ENCODE measurements at places on chromosomes 12 and 14.

DNA sequence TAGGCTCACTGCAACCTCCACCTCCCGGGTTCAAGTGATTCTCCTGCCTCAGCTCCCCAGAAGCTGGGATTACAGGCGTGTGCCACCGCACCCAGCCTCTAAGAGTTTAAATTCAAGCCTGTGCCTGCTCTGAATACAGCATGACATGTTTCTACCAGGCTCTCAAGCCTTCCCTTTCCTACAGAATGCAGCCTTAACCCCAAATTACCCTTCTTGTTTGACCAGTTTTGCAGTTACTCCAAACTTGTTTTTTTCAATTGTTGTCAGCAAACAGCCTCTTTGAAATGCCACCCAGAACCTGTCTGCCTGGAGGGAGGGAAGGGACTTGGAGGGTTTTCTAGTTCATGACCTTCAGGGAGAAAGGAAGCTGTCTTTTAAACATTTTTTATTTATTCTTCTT is 15.4 kb downstream of the GLTP start:
- DNase-seq = no peak

GRCh38 chr14:59829469-59830337 is 40.9 kb downstream of the RTN1 start:
- DNase-seq = no peak

DNA sequence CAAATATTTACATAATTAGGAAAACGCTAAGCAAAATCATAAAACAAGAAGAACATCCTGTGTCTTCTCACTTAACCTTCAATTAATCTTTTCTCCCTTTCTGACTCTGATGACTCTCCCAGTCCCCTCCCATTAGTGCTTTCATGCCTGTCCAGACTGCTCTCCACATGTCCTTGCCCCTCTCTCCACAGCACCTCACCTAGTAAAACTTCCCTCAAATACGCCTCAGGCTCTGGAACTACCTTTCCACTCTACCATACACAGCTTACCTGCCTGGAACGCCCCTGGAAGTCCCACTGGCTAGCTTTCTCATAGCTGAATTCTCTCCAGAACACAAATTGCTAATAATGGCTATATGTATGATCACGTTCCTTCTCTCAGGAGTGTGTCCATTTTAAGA is 44.7 kb downstream of the SLC5A8 start:
- no peak for DNase-seq

DNA sequence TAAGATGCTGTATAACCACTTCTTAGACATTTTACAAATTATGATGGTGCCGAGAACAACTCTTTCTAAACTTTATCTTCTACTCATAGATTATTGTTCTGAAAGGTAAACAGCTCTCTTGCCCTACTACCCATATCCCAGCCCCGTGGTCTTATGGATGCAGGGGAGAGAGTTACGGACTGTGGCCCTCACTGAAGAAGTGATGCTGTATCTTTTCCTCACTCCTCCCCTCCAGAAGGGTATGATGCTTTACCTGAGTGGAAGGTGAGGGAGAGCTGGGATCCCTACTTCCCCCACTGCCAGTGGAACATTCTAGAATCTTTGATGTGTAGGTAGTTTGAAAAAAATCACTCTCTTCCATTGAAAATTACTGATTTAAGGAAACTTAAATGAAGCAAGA is 3.5 kb downstream of the TSHR start:
- DNase-seq = no peak

- DNase-seq = no peak
Measured at GRCh38 chr12:26162905-26163304, 32.5 kb upstream of the SSPN start.

DNA sequence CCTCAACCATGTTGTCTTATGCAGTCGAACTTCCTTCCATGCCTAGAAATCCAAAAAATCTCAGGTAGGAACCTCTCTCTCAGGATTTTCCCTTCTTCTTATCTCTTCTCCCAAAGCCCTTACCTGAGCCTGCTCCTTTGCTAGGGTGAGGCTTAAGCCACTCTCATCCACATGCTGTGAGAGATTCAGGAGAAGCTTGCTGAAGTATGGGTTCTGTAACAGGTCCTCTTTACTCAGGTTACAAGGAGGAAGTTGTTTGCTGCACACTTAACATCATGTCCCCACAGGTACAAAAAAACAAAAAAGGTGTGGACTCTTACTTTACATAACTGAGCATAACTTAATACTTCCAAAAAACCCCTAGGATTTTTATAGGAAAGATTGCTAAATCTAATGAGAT is 4.5 kb downstream of the HAUS4 start:
- DNase-seq = no peak

- DNase-seq = no peak
Measured at GRCh38 chr12:124442281-124442680, 125.1 kb downstream of the NCOR2 start.

GRCh38 chr12:106743270-106743988 is 31.1 kb upstream of the RIC8B start:
- DNase-seq = no peak

DNA sequence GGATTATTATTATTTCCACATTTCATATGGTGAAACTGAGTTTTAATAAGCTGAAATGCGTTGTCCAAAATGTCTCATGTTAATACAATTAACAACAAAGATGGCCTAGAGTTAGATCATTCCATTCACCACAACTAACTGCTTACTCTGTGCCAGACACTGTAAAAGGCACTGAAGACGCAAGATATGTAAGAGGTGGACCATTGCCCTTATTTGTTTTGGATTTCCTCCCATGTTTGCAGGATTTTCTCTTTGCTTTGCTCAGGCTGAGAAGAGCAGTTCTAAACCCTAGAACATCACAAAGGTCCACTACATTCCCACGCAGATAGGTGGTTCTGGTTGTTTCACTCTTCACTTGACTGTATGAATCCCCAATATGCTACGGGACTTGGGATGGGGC is 324.4 kb upstream of the KITLG start:
- DNase-seq = no peak

GRCh38 chr12:25550186-25550585 is 2.9 kb downstream of the LMNTD1 start:
- DNase-seq = no peak

DNA sequence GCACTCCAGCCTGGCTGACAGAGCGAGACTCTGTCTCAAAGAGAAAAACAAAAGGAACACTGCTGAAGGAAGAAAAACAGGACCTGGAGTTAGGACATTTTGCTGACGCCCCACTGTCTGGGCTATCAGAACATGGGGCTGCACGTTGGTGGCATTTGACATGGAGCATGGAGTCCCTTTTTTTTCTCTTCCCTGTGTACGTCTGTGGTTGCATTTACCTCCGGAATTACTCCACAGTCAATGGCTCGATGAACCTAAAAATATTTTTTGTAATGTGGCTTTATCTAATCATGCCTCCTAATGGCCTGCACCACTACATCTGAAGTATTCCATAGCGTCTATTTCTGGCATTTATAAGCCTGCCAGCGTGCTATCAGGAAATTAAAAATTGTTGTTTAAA is 30.7 kb downstream of the TESC start:
- DNase-seq = no peak

- peak; percentile 50 for DNase-seq
Measured at GRCh38 chr14:91415794-91416743, 1.6 kb downstream of the CCDC88C start.

DNA sequence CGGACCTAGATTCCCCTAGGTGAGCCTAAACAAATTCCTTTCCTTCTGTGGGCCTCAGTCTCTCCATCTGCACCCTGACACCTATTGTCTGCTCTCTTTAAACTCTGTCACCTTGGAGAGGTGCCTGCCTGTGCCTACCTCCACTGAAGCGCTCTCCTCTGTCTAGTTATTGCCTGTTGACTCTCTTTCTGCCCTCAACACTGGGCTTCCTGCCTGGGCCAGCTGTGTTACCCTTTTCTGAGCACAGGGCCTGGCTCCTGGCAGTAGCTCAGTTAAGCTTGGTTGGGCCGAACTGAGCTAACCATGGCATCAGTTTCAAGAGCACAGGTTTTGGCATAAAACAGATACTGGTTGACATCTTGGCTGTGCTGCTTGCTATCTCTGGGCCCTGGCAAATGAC is 43.5 kb downstream of the PRMT8 start:
- DNase-seq = no peak

DNA sequence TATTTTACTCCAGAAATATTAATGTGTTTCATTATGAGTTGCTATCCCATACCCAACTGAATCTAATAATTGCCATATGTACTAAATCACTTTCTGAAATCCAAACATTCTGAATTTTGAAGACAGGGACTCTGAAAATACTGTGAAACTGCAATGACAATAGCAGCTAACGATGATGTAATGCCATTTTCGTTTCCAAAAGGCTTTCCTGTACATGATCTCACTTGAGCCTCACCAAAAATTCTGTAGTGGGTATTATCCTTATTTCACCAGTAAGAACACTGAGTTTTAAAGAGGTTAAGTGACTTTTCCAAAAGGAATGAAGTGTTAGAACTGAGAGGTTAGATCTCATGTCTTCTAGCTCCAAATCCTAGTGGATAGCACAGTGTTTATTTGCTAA is 133.3 kb downstream of the FLRT2 start:
- DNase-seq = no peak

- DNase-seq = no peak
Measured at GRCh38 chr12:54387114-54387467, 2.6 kb upstream of the ZNF385A start.

DNA sequence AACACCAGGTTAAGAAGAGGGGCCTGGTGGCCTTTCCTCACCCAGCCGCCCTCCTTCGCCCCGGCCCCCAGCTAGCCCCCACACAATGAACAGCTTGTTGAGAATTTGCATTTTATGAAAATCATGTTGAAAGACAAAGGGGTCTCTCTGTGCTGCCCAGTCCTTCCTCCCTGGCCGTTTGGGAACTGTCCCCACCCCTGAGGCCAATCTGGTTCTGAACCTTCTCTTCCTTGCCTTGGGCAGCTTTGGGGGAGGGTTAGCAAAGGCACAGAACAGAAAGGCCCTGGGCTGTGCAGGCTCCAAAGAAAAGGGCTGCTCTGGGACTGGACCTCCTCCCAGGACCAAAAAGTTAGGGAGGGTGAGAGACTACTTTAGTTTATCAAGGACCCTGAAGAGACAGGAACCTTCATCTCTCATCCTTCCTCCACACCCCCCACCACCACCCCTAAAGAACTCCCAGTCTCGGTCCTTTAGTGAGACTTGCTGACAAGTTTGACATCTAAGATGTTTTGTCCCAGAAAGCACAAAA is 1.3 kb downstream of the TAMALIN start:
- peak; percentile 60 for DNase-seq

DNA sequence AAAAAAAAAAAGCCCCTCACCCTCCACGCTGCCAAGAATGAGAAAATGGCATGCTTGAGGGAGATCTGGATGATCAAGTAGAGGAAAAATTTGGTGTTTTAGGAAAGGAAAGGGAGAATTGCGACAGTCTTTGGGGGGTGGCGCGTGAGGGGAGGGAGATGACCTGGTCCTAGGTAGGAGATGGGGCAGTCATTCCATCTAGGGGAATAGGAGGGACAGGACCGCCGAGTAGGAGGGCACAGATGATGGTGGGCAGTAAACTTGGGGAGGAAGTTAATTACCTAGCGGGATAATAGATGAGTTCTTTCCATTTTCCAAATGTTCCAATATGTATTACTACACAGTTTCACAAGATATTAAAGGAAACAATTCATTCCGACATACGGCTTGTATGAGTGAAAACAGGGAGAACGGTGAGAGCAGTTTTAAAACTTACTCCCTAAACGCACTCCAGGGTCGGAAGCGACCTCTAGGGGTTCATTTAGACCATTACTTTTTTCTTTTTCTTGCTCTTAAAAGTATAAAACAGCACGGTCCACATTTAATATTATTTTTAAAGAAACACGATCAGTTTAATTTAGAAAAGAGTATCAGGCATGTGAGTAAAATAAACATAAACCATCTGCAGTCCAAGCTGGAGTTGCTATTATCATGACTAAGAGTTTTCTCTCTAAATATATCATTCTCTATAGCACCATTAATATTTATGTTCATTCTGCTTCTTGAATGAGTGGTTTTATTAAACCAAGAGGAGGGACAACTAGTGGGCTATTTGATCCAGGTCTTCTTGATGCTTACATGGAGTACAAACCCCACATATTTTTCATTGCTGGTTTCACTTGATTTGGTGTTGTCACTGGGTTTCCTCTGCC is 3.0 kb upstream of the FNTB start:
- DNase-seq = no peak

DNA sequence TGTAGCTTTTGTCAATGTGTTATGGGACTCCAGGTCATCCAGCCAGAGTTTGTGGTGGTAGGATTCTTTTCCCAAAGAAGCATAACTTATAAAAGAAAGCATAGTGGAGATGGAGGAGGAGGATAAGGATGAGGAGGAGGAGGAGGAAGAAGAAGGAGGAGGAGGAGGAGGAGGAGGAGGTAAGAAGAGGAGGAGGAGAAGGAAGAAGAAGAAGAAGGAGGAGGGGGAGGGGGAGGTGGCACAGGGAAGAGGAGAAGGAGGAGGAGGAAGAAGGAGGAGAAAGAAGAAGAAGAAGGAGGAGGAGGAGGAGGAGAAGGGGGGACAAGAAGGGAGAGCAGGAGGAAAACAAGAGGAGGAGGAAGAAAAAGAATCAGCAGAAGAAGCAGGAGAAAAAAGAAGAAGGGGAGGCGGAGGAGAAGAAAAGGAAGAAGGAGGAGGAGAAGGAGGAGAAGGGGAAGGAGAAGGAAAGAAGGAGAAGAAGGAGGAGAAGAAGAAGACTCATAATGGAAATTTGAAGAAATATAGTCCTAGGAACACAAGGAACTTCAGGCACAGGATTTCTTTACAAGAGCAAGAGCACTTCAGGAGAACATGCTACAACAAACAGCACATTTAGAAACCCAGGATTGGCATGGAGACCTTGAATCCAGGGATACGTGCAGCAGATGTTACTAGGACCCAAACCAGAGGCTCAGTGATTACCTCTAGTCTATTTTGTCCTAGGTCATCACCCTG is 22.6 kb downstream of the TSPAN8 start:
- DNase-seq = no peak

GRCh38 chr12:104850781-104851180 is 107.3 kb downstream of the SLC41A2 start:
- DNase-seq = no peak

GRCh38 chr12:123233505-123234308 is 471 bp downstream of the MTRFR start:
- DNase-seq = no peak

DNA sequence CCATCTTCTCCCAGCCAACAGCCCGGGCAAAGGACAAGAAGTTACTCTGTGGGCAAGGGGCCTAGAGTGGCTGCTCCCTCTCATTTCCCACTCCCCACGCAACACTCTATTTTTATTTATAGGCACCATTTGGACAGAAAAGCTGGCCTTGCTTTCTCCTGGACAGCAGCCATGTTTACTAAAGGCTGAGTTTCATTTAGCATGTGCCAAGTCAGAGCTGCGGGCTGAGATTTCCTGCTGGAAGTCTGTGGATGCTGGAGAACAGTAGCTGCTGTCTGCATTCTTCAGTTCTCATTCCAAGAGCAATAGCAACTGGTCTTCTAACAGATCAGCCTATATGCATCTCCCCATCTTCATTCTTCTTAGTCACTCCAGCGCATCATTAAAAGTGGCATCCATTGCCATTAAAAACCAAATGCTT is 8.3 kb downstream of the COL2A1 start:
- DNase-seq = no peak

GRCh38 chr12:130526813-130527212 is 189.1 kb downstream of the PIWIL1 start:
- DNase-seq = peak; percentile 97
